ENCODE measurements at places on chromosomes 2 and 18. TPM values are rescaled to one million over a fixed set of nuclear protein-coding genes. Genes with fewer than 3 reads are reported as not detected.

The TLX2 gene
- total RNA-seq = not detected

The GKN1 gene
- total RNA-seq = 0.22 TPM

The CENPA gene
- total RNA-seq = 12.2 TPM

The POTEI gene
- not detected for total RNA-seq

The PROKR1 gene
- not detected for total RNA-seq

The EPAS1 gene
- total RNA-seq = 649 TPM

The POTEF gene
- not detected for total RNA-seq

The RNU2-63P gene
- not detected for total RNA-seq

The MPP4 gene
- 0.44 TPM for total RNA-seq

The LYPD1 gene
- 5.5 TPM for total RNA-seq

The CERKL gene
- 0.14 TPM for total RNA-seq

All from placental pericyte (primary cell).